Smooth muscle cell of the brain vasculature (primary cell): ENCODE measurements at places on chromosomes 4 and X.

GRCh38 chr4:4856071-4857000, 3.1 kb upstream of the MSX1 start:
- no peak for DNase-seq

DNA sequence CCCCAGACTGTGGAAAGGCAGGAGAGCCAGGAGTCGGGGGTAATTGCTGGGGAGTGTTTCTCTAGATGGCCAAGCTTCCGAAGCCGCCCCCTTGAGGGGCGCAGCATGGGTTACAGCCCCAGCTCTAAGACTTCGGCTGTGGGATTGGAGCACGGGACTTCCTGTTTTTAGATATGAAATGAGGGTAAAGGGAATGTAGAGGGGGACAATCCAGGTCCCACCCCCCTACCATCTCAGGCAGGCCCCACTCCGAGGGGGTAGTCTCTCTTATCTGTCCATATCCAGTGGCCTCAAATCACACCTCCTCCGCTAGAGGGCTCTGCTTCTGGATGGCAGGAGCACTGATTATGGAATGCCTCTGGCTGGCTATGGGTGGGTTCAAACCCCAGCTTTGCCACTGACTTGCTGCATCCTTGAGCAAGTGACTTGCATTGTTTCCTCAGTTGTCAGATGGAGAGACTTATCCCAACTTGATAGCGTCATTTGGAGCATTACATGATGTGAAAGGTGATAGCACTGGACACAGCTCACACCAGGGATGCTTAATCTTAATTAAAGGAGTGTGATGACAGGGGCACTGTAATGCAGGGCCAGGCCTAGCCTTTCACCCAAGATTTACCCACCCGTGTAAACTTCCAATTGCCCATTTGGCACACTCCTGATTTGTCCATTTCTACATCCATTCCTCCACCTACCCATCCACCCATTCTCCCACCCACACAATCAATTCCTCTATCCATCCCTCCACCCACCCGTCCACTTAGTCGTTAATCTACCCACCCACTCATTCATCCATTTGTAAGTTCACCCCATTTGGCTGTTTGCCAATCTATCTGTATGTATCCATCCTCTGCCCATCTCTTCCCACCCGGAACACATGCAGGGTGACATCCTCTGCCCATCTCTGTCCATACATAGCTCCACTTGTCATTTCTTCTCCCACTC, 848 bp upstream of the KCND1 start:
- no peak for DNase-seq

DNA sequence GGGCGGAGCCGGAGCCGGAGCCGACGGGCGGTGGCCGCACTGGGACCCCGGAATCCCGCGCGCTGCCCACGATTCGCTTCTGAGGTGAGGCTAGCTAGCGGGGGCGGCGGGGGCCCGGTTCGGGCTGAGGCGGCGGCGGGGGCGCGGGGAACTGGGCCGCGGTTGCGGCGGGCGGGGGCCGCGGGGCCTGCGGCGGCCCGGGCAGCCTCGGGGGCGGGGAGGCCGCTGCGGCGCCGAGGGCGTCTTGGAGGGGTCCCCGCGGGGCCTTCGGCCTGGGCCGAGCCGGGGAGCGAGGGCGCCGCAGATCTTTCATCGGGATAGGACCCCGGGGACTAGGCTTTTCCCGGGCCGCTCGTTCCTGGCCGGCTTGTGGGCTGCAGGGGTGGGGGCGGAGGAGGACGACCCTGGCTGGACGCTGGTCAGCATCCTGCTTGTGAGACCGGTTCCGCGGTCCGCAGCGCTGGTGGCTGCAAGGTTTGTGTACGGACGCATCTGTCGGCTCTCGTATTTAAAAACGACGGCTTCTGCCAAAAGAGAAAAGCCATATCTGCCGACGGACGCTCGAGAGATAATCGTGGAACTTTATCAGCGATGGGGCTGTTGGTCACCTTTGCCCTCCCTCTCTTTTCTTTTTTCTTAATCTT, 419 bp downstream of the ADD1 start:
- no peak for DNase-seq

GRCh38 chr4:54016504-54016903, 47.9 kb downstream of the CHIC2 start:
- DNase-seq, result no peak

GRCh38 chr4:73619346-73619745, 890 bp downstream of the RASSF6 start:
- DNase-seq, result no peak

DNA sequence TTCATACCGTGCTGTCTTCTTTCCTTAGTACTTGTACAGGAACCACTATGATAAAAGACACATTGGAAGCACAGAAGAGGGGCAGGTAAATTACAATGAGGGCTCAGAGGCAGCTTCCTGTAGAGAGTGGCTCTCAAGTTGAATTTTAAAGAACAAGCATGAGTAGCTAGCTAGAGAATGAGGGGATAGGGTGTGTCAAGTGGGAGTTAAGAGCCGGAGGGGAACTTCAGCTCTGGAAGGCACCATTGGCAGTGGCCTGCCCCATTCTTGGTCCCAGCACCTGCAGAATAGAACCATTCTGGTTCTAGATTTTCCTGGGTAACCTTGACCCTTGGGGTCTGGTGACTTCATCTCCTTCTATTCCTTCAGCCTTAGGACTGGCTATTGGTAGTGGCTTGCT, 34.0 kb upstream of the JADE1 start:
- DNase-seq, result no peak

DNA sequence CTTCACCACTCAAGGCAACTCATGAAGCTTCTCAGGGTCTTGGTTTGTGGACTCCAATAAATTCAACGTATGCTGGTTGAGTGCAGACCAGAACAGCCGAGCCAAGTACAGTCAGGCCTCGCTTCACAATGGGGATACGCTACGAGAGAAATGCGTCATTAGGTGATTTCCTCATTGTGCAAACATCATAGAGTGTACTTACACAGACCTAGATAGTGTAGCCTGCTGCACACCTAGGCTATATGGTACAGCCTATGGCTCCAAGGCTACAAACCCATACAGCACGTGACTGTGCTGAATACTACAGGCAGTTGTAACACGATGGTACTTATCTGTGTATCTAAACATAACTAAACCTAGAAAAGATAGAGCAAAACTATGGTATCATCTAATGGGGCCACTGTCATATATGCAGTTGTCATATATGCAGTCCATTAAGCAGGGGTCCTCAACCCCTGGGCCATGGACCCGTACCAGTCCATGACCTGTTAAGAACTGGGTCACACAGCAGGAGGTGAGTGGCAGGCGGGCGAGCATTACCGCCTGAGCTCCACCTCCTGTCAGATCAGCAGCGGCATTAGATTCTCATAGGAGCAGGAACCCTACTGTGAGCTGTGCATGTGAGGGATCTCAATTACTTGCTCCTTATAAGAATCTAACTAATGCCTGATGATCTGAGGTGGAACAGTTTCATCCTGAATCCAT, 31.5 kb downstream of the RTL5 start:
- DNase-seq, result no peak

DNA sequence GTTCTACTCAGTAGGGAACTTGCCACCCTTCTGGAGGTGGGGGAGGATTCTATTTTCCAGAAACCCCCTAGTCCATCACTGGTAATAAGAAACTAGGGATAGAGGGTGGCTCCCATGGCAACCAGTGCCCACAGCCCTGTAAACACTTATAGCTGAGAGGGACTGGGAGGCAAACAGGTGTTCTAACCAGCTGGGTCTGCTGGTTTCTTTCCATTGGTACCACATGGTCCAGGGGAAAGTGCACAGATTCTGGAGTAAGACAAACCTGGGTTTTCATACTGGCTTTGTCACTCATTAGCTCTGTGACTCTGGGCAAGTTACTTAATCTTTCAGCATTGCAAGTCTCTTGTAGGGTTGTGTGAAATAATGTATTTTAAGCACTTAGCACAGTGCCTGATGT, 26.9 kb downstream of the IGSF1 start:
- no peak for DNase-seq

DNA sequence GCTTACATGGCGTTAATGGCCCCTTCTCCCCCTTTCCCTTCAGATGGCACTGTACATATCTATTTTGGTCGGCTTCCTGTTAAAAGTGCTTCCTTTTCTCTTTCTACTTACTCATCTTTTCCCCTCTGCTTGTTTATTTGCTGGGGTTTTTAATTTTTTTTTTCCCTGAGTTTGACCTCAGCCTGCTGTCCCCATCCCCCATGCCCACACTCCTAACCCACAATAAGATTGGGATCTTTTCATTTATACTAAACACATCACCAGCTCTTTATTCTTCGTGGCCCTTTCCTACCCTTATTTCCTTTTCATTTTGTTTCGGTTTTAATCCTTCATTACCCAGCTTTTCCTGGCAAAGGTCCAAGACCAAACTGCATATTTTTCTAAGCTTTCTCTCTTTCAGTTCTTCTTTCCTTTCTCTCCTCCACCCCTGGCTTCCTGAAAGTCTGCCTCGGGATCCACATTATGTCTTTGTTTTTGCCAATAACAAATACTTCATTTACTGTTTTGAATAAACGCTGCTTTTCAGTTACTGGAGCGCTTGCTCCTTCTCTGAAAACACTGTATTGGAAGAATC, 152.0 kb upstream of the USP9X start:
- no peak for DNase-seq

DNA sequence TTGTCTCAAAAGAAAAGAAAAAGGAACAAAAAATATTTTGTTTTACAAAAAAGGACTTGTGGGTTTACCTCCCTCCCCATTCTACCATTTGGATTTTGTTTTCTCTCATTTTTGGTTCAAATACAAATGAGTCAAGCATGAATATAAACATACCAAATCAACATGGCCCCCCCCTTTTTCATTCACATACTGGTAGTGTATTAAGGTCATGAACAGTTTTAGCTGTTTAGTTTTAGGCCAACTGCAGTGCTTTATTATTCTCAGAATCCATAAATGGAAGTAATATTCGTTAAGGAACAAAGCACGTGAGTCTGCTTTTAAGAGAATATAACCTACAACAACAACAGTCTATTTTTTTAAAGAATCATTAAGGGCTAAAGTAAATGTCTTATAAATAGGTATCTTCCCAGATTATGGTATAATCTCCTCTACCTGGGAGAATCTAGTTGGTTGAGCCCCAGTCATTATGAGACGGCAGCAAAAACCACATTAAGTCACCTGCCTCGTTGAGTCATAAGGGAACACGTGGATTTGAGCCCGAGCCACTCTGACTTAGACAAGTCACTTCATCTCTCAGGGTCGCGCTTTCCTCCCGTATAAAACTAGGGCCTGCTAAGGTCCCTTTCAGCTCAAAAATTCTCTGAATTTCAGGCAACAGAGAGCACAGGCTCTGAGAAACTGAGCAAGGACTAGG, 26.7 kb downstream of the BCLAF3 start:
- no peak for DNase-seq

DNA sequence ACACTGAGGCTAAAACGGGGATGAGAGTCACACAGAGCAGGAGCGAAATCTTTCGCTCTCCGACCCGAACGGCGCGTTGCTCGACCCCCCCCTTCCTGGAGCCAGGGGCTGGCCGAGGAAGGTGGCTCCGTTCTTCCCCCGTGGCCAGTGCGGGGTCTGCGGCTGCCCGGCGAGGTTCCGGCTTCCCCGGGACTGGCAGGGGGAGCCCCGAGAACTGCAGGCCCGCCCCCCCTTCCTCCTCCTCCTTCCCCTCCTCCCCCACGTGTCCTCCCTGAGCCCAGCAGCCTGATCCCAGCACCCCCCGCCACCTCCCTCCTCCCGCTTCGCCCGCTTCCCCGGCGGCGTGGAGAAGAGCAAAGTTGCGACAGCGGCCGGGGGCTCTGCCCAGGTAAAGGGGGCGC, 2.4 kb upstream of the BCORL1 start:
- DNase-seq, result no peak

DNA sequence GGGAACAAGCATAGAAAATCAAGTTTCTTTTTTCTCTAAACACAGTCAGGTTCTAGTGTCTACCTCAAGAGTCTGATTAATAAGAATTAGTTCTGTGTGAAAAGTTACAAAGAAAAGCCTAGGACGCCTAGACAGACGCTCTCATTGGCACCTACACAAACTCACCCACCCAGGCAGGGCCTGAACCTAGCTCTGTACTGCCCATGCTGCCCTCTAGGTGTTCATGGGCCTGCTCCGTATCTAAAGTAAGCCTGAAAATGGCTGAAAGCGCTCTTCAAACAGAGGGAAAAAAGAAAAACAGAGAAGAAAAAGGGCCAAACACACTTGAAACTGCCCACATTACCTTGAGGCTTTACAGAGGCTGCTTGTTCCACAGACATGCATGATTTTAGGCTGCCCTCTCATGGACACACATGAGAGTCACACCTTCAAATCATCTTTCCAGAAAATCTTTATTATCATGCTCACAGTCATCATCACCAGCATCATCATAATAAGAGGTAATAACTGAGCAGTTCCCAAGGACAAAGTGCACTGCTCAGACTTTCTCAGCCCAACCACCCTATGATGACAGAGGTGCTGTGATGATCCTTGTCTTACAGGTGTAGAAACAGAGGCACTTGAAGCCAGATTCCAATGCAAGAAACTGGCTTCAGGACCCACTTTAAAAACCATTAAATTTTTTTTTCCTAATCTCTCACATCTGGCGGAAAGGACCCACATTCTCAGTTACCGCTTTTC, 49.6 kb downstream of the MAP7D2 start:
- no peak for DNase-seq

DNA sequence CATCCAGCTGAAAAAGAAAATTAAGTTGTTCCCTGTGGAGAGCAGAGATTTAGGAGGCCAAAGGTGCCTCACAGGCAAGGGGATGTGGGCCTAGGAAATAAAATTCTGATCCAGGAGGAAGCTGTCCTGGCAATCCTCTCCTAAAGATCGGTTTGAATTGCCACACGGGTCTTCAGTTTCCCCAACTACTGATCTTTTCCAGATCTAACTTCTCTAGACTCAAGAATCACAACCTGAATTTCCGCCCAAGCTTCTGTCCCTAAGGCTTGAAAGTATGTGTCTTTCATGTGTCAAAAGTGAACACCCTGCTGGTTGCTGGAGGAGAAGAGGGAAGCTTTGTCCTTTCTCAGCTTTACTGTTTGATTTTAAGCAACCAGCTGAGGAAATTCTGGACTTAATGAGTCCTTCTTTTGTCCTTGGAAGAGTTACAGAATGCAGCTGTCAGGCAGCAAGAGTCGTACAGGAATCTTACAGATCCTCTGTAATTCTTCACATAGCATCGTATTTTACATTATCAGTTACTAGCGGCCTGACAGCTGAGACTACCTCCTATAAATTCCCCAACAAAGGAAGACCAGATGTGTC, 93.8 kb downstream of the INPP4B start:
- no peak for DNase-seq

DNA sequence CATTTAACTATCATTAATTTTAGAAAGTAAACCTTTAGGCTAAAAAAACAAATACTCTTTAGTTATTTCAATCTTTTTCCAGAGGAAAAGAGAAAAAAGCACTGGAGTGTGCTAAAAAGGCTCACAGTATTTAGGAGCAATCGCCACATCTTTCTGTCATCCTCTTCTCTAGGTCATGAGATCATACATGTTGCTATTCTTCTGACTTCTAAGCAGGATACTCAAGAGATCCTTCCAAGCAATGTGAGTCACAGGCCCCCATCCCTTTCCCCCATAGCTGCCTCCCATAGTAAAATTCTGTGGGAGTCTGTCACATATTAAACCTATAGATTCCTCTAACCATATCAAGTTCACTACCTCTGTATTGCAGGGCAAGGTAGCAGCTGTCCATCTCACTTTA, 7.7 kb downstream of the EDNRA start:
- DNase-seq, result no peak
